ENCODE measurements at places on chromosomes 3 and 15. TPM values are rescaled to one million over a fixed set of nuclear protein-coding genes. Genes with fewer than 3 reads are reported as not detected.

DNA sequence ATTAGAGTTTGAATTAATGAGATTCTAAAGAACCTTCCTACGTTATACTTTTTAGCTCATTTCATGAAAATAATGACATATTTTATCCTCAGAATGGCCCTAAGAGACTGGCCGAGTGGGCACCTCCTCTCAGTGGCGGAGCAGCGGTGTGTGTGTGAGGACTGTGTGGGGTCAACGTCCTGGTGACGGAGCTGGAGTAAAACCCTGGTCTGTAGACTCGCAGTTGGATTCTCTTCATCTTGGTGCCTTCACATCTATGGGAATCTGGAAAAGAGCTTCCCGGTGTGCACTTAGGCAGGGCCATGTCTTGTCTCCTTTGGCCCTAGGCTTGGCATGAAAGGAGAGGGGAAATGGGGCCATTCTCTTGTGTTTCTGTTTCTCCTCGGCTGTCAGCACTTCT, 21.4 kb upstream of the PAQR5 start:
- DNase-seq = no peak

DNA sequence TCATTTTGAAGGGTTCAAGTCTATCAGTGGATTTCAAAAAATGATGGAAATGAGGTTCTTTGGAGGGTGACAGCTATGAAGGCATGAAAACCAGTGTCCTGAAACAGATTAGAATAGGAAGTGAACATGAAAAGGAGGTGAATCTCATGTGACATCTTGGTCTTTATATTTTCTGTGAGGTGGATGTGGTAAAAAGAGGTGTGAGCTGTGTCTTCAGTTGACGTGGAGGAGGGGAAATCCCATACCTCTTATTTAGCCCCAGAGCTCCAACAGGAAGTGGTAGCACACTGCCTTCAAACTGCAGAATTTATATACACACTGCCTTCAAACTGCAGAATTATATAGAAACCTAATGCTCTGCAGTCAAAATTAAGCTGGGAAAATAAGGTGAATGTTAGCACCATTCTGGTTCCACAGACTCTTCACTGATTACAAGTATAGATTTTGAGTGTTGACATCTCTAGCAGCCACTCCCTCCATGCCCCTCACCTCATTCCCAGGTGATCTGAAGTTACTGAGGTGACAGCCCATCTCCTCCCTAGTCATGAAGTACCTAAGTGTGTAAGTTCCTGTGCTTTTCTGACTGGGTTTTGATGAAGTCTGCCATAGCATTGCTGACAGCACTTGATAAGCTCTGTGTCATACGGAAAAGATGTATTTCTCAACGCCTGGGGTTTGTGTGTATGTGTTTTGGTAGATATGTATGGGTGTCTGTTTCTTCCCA, 2.7 kb downstream of the RAB8B start:
- peak; percentile 11 for DNase-seq

DNA sequence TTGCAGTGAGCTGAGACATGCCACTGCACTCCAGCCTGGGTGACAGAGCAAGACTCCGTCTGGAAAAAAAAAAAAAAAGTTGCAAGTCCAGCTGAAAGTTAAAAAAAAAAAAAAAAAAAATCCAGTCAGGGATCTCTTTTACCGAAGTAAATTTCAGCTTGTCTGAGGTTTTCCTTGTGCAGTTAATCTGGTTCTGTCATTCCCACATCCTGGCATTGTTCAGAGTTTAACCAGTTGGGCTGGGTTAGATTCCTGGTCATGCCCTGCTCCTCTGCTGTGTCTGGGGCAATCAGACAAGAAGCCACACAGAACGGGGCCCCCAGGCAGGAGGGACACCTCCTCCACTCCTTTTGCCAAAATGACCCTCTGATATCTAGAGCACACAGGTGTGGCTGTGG, 84.1 kb upstream of the KLHL25 start:
- peak; percentile 30 for DNase-seq

- no peak for DNase-seq
Observed at GRCh38 chr3:171113716-171114115, 87.2 kb upstream of the SLC2A2 start.

DNA sequence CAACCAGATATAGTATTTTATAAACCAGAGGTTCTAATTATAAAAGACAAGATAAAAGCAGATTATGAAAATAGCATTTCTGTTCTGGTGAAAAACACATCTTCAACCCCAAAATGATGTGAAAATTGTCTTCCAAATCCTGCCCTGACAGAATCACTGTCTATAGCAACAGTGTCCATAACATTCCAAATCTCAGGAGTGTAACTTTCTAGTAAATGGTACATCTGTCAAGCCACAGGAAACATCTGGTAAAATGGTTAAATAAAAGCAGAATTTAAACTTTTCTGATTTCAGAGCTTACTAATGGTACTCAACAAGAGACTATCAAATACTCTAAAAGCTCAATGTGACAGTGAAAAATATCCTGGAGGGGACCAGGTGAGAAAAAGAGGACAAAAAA, 60.5 kb downstream of the VGLL4 start:
- no peak for DNase-seq

DNA sequence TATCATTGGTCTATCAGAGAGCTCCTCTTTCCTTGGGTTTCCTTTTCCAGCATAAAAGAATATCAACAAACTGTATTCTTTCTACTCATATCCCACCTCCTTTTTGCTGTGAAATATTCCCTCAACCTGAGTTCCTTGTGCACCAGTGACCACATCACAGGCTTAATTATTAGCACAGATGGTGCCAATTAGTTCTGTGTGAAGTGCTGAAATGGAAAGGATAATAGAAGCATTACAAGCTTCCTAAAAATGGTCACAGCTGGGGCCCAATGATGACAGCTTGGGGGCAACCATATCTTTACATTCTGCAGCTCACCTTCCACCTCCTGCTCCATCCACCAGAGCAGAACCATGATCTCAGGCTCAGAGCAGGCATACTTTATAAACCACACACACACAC, 84.6 kb downstream of the ANO10 start:
- no peak for DNase-seq

DNA sequence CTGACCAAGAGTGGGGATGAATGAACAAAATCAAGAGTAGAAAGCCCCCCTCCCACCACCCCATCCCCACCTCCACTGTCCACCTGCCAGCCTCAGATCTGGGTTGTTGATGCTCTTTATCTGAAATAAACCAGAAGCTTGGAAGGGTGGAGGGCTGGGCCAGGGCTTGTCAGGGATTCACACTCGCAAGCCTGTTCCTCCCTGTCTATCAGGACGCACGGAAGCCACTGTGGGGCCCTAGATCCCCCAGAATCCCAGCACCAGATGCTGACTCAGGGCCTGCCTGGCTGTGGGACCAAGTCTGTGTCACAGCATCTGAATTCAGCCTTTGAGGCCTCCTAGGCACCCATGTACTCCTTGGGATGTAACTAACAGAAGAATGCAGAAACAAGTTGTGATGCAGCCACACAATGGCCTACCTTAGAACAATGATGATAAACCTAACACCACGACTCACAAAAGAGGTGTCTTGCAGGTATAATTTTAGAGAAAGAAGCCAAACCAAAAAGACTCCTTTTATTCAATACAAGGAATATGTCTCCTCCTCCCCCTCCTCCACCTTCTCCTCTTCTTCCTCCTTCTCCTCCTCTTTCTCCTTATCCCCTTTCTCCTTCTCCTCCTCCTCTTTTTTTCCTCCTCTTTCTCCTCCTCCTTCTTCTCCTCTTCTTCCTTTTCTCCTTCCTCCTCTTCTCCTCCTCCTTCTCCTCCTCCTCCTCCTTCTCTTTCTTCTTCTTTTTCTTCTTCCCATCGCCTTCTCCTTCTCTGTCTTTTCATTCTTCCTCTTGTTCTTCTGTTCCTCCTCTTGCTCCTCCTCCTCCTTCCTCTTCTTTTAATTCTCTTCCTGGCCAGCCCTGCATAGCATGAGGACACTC, 234.7 kb downstream of the PLCL2 start:
- DNase-seq = no peak

Gene SAMMSON
- not detected for total RNA-seq

Gene CIDEC
- total RNA-seq = 17.1 TPM

Gene RHOV
- not detected for total RNA-seq

Gene ABHD14A
- total RNA-seq = 31.3 TPM

Measured in right atrium auricular region (tissue), 2 donors.